AG09309 (cell line): ENCODE measurements at places on chromosomes 11 and 22.
A peak's percentile ranks its signal among the peaks of the same experiment; 100 is the strongest.

GRCh38 chr11:1693327-1694063, 3.5 kb upstream of the KRTAP5-6 start:
- no peak for DNase-seq

DNA sequence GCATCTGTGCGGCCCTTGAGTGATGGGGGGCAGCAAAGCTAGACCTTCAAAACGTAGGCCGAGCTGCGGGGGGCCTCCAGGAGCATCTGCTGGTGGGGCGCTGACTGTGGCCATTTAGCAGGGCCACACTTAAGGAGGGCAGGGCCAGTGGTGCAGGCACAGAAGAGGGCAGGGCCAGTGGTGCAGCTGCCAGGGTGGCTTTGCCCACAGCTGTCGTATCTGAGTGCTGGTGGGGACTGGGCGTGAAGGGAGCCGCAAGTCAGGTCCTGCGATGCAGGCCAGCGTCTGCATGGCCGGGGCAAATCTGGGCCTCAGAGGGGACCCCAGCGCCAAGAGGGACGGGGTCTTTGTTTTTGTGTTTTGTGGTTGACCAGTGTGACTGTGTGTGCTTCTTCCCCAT, 27.7 kb downstream of the RNH1 start:
- DNase-seq = no peak

DNA sequence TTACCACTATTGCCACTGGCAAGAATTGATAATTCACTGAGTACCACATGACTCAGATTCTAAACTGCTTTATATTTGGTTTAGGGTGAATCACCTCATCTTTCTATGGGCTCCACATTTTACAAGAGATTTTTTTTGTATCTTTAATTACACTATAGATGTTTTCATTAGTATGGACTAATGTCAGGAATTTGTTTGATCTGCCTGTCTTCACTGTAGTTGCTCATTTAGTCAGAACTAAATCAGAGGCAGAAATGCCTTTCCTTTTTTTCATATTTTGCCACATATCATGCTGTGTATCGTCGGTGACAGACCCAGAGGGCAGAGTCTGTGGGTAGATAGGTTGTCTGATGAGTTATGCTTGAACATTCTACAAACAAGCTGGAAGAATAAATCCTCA, 524.1 kb downstream of the METTL15 start:
- DNase-seq = peak; percentile 18

- no peak for DNase-seq
Observed at GRCh38 chr11:61756452-61757212, 4.2 kb downstream of the MYRF start.

GRCh38 chr11:125369808-125370207, 126.3 kb downstream of the FEZ1 start:
- no peak for DNase-seq

- DNase-seq = no peak
Observed at GRCh38 chr22:36976606-36977005, 42.6 kb downstream of the TST start.

DNA sequence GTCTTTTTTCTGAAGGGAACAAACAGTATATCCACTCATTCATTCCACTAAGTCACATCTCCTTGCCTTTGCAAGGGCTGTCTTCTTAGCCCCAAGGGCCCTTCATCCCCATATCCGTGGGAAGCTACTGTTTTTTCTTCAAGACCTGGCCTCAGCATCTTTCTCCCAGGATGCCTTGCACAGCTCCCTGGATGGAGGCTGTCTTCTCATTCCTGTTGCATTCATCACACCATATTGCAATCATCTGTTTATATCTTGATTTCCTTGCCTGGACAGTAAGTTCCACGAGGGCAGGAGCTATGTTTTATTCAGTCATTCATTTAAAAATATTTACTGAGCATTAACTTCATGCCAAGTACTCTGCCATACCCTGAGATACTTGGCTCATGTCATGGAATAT, 29.3 kb upstream of the NECTIN1 start:
- no peak for DNase-seq

GRCh38 chr11:132969892-132970291, 562.4 kb downstream of the OPCML start:
- DNase-seq = no peak

GRCh38 chr11:116379185-116379828, 393.5 kb downstream of the BUD13 start:
- DNase-seq = no peak

- no peak for DNase-seq
Observed at GRCh38 chr11:8292351-8292750, 28.7 kb upstream of the LMO1 start.

DNA sequence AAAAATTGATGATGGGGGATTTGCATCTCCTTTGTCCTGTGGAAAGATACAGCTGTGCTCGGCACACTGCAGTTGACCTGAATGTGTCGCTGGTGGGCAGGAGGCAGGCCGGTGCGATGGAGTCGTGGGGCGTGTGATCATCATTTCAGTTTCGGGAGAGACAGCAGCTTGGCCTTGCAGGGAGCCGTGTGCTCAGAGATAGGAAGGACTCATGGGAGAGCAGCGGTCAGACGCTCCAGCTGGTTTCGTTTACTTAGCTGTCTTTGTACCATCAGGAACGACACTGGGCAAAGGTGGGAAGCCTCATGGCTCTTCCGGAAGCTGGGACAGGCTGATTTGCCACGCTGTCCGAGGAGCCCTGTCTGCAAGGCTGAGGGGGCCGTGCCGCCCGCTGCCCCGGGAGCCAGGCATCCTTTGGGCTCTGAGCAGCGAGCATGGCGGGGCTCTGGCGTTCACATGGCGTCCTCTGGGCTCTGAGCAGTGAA, 32.7 kb downstream of the GRAMD4 start:
- no peak for DNase-seq

DNA sequence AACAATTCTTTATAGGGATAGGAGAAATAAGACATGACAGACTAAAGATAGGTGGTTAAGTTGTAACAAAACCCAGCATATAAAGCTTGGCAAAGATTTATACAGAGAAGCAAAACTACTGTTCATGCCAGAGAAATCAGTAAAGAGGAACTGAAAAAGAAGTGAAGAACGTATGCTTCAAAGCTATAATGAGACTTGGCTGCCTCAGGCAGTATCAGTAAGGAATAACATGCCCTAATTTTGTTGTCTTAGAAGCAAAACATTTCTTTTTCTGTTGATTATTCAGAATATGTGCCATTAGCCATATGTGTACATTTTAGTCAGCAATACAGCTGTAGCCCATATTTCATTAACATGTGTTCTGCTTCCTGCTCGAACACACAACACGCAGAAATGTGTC, 403.2 kb downstream of the NELL1 start:
- no peak for DNase-seq

DNA sequence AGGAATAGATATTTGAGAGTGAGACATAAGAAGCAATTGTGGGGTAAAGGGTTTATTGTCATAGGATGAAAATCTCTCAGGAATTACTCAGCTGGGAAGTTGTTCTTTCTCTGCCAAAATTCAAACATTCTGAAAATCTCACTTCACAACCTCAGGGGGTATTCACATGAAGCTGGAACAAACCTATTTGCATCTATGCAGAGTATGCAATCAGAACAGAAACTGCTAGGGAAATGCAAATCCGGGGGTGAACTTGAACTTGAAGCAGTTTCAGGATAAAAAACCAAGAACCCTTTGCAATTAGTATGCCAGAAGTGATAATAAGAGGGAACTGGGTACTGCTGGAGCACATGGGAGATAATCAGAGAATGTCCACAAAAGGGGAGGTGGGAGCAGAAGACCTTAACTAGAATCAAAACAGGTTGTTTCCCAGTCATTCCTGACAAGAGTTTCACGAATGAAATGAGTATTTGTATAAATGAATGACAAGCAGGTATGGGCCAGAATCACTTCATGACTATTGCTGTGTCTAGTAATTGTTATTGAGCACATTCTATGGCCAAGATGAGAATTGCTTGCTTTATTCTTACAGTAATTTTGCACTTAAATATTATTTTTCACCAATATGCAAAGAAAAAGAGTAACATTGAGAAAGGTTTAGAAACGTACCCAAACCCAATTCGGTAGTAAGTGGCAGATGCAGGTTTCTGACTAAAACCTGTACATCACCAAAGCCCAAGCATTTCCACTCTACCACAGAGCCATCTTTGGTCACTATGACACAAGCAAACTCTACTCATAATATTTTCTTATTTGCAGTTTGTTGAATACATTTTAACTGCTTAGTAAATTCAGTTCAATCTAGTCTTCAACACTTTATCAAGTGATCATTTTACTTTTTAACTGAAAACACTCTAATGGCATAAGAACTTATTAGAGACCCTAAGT, 61.8 kb upstream of the UBASH3B start:
- DNase-seq = no peak

DNA sequence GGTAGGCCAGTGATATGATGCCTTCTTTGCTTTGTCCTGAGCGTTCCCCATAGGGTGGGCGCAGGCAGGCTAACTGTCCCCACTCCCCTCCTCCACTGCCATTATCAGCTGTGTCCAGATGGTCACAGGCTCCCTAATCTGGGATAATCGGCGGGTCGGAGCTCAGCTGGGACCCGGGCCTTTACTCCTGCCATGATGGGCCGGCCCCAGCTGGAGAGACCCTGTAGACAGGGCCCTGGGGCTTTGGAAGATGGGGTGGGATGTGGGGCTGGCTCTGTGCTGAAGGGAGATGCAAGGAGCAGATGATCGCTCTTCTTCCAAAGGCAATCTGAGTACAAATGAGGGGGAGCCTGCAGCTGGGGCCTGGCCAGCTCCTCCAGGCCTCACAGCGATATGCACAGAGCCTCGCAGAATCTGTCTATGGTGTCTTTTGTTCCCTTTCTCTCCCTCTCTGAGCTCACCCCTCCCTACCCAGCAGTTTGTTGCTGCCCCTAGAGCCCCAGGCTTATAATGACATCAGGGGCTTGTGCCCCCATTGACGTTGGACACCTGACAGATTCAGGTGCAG, 11.9 kb downstream of the KLHL35 start:
- no peak for DNase-seq
